Stimulated activated CD8-positive, alpha-beta memory T cell treated with anti-CD3 and anti-CD28 coated beads, Interleukin-15, amount 100 ng/mL, for 1 hour (primary cell): ENCODE measurements at places on chromosomes 7 and 10.

DNA sequence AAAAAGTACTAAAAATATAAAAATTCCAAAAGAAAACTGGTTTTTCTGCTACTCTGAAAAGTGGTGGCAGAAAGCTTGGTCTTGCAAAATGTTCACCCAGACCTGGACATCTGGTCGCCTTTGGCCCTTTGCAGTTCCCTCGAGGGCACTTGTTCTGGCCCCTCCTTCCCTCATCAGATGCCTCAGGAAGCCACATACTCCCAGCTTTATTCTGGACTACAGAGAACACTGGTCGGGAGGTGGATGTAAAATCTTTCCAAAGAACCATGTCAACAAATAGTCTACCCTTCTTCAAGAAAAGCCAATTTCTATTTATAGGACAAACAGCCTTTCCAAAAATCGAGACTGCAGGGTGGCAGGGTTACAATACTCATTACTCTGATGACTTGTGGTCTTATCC is 726.1 kb downstream of the TNS3 start:
- no peak for DNase-seq

DNA sequence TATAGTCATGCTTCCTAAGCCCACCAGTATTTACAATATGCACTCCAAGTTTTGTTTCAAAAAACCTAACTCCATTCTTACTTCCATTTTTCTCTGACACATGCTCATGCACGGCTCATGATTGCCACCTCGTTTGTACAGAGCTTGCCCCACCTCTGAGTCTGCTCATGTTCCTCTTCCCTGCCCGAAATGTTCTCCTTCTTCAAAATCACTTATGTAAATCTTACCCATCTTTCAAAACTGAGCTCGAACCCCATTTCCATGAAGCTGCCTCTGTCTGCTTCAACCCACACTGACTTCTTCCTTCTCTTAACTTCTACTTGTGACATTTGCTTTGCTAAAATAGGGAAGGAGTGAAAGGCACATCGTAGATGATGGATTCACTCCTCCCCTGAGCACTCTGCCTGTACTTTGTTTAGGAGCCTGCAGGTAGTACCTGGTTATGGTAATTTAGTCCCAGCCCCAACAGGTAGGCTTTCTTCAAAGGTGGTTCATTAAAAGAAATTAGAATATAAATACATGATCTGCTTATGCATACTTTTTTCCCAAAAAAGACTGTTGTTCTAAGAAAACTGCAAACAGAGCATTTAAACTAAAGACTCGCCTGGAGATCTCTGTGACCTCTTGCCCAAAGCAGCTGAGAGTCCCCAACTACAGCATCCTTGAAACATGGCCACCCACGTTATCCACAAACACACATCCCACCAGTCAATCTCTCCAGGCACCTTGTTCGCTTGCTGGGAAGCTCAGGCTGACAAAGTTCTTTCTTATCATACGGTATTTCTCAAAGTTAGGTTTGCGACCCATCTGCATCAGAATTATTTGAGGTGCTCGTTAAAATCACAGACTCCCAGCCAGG is 172.0 kb downstream of the DGKI start:
- DNase-seq, result no peak

- no peak for DNase-seq
Measured at GRCh38 chr10:60992636-60993035, 48.7 kb upstream of the RHOBTB1 start.

- no peak for DNase-seq
Measured at GRCh38 chr10:6617309-6618076, 37.4 kb upstream of the PRKCQ start.

DNA sequence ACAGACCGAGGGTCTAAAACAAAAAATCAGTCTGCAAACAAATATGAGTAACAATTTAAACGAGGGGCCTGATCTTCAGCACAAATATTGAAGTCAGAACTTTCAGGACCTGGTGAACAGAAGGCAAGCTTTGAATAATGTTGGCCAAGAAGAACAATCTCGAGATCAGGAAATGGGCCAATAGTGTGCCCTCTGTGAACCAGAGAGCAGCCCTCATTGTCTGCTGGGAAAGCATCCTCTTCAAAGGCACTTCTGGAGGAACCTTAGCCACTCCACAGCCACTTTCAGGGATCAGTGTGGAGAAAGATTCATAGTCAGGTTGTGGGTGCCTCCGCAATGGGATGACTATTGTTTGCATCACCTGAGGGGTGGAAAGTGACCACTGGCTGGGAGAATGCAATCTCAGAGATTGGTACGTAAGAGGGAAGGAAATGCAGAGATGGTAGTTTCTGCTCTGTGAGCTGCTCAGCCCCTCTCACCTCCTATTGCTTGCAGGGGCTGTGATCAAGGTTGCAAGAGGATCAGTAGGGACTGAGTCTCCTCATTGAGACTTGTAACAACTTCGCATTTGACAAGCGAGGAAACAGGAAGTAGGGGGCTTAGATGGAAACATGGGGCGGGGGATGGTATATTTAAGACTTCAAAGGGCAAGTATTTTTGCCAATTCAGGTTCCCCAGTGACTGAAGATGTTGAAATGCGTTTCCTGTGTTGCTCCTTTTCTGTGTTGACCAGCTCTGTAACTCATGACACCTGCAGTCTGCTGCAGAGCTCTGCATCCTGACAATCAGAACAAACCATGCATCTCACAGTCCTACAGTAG is 28.4 kb upstream of the IFRD1 start:
- DNase-seq, result no peak

DNA sequence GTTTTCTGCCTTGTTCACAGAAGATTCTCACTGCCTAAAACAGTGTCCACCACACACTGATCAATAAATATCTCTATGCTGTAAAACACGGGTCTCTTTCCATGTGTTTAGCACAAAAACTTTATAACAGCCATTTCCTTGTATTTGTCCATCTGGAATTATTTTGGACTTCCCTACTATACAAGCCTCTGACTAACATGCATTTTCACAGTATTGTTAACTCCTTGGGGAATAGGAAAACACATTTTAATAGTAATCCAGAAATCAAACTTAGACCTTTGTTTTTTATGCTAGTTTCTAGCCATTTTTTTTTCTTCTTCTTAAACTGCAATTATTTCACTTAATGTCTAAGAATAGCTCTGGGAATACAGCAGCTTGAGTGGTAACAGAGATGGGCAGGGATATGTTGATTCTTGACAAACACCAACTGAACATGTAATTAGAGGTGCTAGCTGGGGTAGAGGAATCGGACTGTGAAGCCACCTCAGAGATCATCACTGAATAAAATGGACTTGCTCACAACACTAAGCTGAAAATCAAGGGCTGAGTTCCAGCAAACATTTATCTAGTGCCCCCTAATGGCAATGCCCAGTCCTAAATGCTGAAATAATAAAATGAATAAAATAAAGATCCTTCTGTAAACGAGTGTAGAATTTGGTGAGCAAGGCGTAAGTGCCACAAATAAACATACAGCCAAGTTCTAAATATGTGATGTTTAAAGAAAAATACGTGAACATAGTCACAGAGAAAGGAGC is 593.1 kb downstream of the SORCS1 start:
- no peak for DNase-seq

- no peak for DNase-seq
Measured at GRCh38 chr7:111126987-111127386, 36.1 kb downstream of the LRRN3 start.

DNA sequence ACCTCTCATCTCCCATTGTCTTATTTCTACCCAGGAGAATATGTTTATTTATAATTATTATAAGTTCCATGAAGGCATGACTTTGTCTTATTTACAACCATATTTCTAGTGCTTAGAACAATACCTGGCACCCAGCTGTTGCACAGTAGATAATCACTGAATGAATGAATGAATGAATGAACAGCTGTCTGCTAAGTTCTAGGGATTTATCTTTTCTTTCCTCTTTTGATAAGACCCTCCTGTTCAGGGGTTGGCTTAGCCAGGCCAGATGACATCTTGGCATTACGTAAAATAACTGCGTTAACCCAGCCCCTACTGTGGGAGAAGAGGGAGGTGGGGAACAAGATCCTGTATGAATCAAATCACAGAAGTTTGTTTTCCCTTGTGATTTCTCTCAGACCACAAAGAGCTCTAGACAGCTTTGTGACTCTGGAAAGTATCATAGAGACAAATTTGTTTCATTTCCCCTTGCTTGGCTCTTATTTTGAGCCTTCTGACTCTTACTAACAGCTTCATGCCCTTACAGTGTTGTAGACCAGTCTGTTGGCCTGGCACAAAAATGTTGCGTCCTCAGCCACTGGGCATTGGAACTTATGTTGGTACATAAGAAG is 8.4 kb downstream of the ZNF862 start:
- DNase-seq, result no peak

DNA sequence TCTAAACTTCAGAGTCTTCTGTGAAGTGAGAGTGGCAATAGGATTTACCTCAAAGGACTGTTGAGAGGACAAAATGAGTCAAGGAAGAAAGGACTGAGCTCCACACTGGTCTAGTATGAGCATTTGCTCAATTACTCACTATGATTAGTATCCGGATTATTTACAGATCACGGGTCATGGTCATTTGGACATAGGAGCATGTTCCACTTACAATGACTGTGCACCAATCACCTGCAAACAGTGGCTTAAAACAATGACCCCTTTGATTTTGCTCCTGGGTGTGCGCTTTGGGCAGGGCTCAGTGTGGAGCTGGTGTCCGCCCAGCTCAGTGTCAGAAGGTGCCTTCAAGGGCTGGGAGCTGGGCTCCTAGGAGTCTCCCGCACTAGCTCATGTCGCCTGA is 225.4 kb downstream of the TCERG1L start:
- DNase-seq, result no peak

GRCh38 chr7:150400788-150401423 is 21.8 kb downstream of the ZNF775 start:
- no peak for DNase-seq

DNA sequence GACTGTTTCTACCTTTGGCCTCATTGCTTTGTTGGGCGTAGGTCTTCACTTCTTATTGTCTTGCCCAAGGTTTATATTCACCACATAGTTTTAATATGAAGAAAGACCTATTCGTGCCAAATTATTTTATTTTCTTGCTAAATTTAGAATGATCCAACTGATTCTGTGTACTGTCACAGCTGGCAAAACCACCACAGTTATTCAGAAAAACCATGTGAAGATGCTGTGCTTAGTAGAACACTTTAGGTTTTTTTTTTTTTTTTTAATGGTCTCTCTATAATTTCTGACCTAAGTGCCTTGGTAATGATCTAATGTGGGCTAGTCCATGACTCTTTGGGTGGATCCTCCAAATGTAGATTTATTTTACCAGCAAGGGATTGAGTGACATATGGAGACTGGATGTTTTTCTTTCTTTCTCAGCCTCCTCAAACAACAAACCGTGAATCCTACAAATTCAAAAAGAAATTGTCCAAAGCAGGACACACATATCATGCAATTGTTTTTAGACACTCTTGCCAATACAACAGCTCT is 243.8 kb downstream of the DYNC1I1 start:
- DNase-seq, result no peak

DNA sequence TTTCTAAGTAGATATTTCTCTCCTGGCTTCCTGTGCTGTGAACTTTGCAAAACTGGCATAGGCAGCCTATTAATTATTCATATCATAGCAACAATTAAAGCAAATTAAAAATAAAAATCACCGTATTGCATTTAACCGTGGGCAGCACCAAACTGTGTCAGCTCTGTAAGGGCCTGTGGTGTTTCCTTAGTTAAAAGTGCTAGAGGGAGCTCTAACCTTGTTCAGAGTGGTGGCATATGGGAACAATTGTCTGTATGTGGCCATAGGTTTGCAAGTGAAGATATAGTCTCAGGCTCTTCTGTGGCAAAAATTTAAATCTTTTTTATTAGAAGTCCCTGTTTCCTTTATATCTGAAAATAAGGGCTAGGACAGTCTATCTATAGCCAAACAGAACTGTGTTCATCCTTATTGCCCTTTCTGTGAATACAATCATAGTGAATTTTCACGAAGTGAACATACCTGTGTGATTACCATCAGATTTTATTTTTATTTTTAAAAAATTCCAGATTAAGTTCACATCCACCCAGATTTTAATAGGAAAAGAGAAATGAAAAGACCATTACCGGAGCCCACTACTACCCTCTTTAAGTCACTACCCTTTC is 92.6 kb downstream of the POLL start:
- no peak for DNase-seq
